ENCODE measurements at places on chromosomes 5 and 9. TPM values are rescaled to one million over a fixed set of nuclear protein-coding genes. Genes with fewer than 3 reads are reported as not detected.

Gene SECISBP2
- total RNA-seq: 41.5 TPM

Gene GLRA1
- not detected for total RNA-seq

Gene MEIKIN
- total RNA-seq: not detected

Gene MED7
- 12.1 TPM for total RNA-seq

Gene PCDHB4
- 0.13 TPM for total RNA-seq

Data from thoracic aorta endothelial cell (primary cell).